ENCODE measurements at places on chromosomes 3 and 15.

DNA sequence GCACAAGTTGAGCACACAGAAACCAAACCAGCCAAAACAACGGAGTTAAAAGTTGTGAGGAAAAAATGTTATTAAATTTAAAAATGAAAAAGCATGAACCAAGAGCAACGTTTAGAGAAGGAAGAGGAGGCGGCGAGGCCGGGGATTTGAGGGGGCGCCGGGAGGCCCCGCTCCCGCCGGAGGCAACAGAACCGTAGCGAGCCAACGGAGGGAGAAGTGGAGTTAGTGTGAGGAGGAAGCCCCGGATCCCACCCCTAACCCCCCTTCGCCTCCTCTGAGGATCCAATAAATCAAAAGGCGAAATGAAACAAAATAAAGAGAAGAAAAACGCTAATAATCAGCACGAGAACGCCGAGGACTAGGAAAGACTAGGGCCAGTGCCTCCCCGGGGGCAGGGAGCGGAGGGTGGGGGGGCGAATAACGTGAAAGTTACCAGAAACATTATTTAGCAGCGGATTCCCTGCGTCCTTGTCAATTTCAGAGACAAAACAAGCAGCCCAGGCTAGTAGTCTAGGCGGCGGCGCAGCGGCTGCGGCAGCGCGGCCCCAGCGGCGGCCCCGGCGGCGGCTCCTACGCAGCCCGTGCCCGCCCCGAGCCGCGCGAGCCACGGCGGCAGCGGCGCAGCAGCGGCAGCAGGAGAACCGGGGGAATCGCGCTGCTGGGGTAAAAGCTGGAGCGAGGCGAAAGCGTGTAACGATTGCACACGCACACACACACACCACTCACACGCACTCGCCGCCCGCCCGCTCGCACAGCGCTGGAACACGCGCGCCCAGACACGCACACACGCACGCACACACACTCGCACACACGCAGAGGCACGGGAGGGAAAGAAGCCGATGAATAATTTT, 1.7 kb downstream of the MEIS2 start:
- DNase-seq, result peak; percentile 15

DNA sequence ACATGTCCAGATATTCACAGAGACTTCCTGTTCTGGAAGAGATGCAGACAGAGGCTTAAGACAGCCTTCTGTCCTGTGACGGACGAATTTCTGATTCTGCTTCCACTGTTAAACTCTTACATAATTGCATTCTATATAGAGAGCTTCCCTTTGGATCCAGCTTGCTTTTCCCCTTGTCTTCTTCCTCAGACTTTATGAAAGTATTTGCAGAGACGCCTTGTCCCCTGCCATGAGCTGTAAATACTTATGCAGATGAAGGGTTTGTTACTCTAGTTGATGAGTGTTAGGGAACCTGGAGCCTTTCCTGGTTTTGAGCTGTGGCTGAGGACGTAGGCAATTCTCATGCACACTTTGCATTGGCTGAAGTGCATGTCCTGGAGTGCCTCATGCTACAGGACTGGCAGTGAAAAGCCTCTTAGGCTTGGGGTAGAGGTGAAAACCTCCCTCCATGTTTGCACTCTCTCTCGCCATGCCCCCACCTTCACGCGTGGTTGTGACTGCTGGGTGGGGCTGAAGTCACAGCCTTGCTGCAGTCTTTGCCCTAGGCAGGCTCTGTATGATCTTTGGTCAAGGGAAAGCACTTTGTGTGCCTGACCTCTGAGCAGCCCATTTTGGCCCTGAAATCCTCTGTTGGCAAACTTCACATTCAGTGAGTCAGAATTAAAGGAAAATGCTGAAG, 286.6 kb downstream of the PTPRG start:
- DNase-seq, result no peak

GRCh38 chr3:126617571-126617970, 37.4 kb downstream of the TXNRD3 start:
- no peak for DNase-seq

GRCh38 chr3:30017901-30018300, 588.5 kb upstream of the TGFBR2 start:
- no peak for DNase-seq

DNA sequence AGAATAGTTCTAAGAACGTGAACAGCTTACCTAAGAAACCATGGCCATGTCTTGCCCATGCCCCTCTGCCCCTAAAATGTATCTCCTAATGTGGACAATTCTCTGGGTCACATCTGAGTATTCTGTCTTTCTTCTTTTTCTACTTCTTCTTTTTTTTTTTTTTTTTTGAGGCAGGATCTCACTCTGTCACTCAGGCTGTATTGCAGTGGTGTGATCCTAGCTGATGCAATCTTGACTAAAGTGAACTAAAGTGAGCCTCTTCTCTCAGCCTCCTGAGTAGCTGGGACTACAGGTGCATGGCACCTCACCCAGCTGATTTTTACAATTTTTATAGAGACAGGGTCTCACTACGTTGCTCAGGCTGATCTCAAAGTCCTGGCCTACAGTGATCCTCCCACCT, 204.8 kb upstream of the ZPLD1 start:
- DNase-seq, result no peak

- peak; percentile 72 for DNase-seq
Measured at GRCh38 chr15:78034495-78035191, 42.9 kb downstream of the TBC1D2B start.

DNA sequence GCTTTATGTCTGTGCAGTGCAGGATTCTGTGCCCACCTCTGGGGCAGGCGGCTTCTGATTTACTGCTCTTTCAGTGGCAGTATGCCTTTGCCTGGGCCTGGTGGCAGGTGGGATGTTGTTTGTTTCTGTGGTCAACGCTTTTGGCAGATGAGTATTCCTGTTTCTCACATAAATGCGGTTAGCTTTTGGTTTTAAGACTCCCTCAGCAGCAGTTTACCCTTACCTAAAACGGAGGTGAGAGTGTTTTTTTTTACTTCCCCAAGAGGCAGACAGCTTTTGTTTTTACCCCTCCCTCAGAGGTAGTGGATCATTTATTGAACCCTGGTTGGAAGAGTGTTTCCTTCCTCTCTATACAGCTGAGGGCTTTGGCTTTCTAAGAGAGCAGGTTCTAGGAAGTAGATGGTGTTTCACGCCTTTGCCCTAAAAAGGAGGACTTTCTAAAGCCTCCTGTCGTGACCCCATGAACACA, 134.1 kb upstream of the PLSCR5 start:
- DNase-seq, result no peak

DNA sequence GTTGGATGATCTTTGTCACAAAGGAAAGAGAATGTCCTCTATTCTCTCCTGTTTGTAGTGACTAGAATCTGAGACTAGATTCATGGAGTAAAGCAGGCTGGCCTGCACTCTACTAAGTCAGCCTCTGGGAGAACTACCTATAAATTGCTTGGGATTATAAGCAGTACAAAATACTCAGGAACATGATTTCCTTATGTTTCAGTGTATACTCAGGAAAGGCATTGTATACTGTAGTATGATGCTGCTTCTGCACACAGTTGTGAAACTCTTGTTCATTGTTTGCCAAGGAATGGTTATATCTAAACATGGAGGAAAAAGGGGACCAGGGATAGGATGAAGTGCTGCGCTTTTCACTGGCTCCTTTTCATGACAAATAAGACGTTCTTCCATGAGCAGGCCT, 49.2 kb downstream of the OXSR1 start:
- no peak for DNase-seq

DNA sequence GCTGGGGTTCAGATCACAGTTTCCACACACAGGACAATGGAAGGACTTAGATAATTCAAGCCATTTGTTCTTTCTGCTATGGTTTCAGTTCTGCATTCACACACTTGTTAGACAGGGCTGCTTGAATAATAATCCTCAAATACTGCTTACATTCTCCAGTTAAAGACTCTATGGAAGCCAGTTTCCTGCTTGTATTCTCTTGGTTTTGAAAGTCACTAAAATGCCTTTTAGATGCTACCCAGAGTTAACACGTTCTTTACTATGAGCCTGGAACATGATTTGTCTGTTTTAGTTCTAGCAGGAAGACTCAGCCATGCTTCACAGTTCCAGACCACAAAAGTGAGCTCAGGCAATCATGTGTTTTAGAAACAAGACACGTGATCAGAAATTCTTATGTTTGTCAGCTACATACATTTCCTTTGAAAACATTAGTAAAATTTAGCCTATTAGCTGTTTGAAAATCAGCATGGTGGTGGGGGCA, 152.4 kb downstream of the LEKR1 start:
- DNase-seq, result no peak
